ENCODE measurements at places on chromosomes 16 and 17. TPM values are rescaled to one million over a fixed set of nuclear protein-coding genes. Genes with fewer than 3 reads are reported as not detected.

Gene SLC22A31
- 0.17 TPM for total RNA-seq

Gene MPP3
- 6.9 TPM for total RNA-seq

Gene GDPD1
- 1.5 TPM for total RNA-seq

Gene KRTAP2-3
- not detected for total RNA-seq

Gene DECR2
- total RNA-seq = 12.1 TPM

Gene CCL4
- total RNA-seq = not detected

Data from fibroblast of lung (primary cell).